ENCODE measurements at places on chromosomes 16 and 17.

DNA sequence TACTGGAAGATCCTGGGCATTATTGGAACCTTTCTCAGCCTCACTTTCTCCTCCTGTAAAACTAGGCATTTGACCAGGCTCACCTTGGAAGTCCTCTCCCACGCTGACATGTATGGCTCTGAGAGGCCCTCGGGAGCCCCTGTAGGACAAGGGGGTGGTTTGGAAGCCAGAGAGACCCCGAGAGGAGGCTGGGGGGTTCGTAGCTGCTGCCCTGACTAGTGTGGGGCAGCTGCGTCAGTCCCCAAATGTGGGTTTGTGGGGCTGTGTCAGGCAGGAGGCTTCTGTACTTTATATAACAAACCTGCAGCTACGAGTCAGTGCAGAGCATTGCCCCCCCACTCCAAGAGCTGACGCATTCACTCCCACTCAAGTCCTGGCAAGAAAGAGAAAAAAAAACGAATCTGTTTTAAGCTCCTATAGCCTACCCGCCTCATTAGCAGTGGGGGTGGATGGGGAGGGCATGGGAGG is 1.8 kb downstream of the CX3CL1 start:
- no peak for DNase-seq

DNA sequence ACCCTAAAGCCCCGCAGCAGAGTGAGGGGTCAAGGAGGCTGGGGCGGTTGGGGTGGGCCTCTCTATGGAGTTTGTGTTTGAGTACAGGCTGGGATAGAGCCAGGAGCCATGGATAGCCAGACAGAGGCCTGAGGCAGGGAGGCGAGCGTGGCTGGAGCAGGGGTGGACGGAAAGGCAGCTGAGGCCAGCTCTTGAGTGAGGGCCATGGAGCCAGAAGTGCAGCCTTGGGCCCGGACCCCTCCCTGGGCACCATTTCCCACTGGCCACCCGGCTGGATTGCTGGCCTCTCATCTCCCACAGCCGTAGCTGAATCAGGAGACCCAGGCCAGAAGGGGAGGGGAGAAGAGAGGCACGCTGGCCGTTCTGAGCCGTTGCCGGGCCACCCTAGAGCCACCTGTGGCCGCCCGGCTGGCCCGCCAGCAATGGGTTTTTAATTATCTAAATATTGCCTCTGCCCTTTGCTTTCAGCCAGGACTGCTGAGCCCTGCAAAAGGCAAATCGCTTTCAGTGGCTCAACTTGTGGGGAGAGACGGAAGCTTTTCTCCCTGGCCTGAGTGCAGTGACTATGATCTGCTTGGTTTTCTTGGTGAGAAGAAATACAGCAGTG is 75.2 kb upstream of the GSE1 start:
- no peak for DNase-seq

DNA sequence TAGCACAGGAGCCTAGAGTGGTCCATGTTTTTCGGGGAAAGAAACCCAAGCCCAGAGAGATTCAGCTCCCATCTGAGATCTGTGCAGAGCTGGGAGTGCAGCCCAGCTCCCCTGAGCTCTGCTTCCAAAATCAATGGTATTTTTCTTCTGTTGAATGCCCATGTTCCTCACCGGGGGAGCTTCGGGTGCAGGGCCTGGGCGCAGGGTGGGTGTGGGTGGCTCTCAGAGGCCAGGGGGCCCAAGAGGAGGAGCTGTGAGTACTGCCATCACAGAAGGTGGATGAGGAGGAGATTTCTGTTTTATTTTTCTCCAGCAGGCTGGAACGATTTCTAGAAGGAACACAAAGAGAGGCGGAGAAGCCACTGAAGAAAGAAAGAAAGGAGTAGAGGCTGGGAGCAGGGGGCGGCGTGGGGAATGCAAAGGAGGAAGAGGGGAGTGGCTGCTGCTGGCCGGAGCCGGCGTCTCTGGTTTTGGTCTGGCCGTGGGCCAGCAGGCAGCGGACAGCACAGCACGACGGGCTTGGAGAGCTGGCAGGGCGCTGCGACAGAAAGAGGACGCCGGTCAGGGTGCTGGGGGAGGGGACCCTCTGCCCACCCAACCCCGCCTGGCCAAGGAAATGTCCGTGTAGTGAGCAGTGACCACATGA is 76.2 kb upstream of the KSR1 start:
- DNase-seq = no peak

GRCh38 chr17:28807925-28808634 is 34.5 kb downstream of the FAM222B start:
- no peak for DNase-seq

DNA sequence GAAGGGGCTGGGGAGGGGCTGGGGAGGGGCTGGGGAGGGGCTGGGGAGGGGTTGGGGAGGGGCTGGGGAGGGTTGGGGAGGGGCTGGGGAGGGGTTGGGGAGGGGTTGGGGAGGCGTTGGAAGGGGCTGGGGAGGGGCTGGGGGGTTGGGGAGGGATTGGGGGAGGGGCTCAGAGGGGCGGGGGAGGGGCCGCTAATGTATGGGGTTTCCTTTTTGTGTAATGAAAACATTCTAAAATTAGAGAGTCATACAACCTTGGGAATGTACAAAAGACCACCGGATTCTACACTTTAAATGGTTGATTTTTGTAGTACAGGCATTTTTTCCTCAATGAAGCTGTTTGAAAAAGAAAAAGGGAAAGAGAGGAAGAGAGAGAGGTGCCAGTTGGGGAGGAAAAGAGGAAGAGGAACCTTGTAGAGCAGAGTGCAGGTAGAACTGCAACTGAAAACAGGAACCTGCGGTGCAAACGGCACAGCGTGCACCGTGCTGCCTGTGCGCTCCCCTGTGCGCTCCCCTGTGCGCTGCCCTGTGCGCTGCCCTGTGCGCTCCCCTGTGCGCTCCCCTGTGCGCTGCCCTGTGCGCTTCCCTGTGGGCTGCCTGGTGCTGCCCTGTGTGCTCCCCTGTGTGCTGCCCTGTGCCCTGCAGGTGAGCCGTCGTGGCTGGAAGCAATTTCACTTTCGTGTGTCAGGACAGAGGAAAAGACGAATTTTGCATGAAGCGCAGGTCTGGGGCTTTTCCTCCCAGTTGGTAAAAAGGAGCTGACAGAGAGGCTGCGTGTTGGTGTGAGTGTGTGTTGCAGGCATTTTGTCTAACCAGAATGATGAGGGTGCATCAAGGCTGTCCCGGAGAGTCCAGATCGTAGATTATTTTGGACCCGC is 40.8 kb downstream of the METRNL start:
- no peak for DNase-seq

GRCh38 chr16:14302399-14303181 is 231.5 kb downstream of the MRTFB start:
- DNase-seq = peak; percentile 55

DNA sequence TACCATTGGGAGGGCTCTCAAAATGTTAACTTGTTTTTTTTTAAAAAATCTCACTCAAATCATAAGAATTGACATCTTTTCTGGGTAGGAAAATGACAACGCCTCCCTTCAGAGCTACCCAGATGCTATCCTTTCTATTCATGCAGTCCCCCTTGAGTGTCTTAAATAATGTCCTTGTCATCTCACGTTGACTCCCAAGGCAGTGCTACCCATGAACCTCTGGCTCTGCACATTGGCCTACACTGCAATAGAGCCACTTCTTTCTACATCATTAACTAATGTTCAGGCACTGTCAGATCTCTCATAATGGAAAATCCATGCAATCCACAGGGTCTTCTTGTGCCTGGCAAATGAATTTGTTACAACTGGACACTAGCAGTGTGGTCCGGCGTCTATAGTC is 569.8 kb upstream of the ZFHX3 start:
- DNase-seq = no peak

GRCh38 chr16:84436196-84436595 is 67.9 kb downstream of the ATP2C2 start:
- DNase-seq = no peak

- DNase-seq = no peak
Measured at GRCh38 chr17:79933863-79934652, 94.8 kb upstream of the CBX4 start.

DNA sequence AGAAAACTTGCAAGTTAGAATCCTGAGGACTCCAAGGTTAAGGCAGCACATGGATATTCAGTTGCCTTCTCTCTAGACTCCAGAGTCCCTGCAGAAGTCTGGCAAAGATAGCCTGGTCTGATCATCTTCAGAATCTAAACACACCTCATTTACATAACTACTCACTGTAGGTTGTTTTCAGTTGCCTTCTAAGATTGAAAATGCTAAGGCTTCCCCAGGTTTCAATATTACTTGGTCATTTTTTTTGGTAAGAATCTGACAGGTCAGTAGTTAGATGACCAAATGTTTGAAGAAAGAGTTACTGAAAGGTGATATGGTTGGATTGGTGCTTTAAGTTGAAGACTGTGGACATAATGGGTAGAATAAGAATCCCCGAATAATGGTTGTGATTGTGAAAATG is 205.4 kb upstream of the KCNJ16 start:
- no peak for DNase-seq

- no peak for DNase-seq
Measured at GRCh38 chr17:75019710-75020109, 7.2 kb downstream of the MRPL58 start.

- no peak for DNase-seq
Measured at GRCh38 chr16:70553645-70554044, 30.0 kb downstream of the SF3B3 start.

- DNase-seq = no peak
Measured at GRCh38 chr16:17144431-17144830, 326.3 kb downstream of the XYLT1 start.

- no peak for DNase-seq
Measured at GRCh38 chr16:24009098-24009497, 173.3 kb downstream of the PRKCB start.

- peak; percentile 57 for DNase-seq
Measured at GRCh38 chr16:30473231-30474073, 910 bp downstream of the ITGAL start.

DNA sequence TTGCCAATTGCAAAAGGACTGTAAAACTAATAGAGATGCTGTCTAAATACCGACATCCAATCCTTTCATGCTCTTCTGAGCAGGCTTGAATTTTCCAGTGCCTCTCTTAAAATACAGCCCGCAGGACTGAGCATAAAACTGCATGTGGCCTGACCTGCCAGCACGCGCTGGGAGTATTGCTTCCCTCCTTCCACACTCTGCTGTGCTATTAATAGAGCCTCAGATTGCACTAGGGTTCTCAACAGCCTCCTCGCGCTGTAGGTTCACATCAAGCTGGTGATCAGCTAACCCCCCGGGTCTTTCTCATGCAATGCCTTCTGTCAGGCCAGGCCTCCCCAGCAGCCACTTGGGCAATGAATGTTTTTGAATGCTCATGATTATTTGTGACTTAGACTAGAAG is 14.2 kb upstream of the MSI2 start:
- no peak for DNase-seq

DNA sequence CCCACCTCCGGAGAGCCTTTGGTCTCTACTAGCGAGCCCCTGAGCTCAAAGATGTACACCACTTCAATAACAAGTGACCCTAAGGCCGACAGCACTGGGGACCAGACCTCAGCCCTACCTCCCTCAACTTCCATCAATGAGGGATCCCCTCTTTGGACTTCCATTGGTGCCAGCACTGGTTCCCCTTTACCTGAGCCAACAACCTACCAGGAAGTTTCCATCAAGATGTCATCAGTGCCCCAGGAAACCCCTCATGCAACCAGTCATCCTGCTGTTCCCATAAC is 702 bp downstream of the SPN start:
- DNase-seq = no peak

GRCh38 chr17:46977348-46977747 is 1.7 kb downstream of the RPRML start:
- DNase-seq = no peak

DNA sequence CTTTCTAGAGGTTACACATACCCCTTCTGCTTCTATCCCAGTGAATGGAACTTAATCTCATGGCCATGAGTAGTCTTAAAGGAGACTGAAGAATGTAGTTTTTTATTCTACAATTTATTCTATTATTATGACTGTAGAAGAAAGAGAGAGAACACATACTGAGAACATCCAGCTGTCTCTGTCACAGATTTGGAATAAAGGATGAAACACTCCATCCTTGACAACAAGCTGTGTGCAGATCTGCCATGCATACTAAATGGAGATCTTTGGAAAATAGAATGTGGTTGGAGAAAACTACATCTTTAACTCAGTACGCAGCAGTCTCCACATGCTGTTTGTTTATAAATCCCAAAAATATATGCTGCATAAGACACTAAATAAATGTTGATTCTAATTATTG is 54.1 kb upstream of the NUDT7 start:
- DNase-seq = no peak

DNA sequence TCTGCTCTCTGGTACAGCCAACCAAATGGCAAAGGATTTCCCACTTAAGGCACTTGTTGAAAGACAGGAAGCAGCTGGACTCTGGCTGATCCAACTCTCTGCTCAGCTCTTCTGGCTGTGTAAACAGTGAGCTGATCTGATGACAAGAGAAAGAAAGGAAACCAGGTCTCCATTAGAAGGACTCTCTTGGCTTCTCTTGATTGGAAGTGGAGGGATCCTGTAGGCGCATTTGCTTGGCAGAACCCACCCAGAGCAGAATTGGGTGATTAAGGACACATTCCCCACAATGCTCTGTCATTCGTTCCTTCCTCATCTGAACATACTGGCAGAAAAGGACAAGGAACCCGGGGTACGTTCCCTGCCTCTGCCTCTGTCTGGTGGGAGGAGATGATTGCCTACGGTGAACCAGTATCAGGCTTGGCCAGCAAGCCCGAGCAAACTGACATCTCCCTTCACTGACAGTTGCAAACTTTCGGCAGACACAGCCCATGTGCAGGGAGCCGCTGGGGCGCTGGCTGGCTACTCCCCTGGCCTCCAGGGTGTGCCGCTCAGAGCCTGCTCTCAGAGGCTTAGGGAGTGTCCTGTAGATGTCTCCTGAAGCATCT is 29.1 kb downstream of the LDHD start:
- DNase-seq = no peak

DNA sequence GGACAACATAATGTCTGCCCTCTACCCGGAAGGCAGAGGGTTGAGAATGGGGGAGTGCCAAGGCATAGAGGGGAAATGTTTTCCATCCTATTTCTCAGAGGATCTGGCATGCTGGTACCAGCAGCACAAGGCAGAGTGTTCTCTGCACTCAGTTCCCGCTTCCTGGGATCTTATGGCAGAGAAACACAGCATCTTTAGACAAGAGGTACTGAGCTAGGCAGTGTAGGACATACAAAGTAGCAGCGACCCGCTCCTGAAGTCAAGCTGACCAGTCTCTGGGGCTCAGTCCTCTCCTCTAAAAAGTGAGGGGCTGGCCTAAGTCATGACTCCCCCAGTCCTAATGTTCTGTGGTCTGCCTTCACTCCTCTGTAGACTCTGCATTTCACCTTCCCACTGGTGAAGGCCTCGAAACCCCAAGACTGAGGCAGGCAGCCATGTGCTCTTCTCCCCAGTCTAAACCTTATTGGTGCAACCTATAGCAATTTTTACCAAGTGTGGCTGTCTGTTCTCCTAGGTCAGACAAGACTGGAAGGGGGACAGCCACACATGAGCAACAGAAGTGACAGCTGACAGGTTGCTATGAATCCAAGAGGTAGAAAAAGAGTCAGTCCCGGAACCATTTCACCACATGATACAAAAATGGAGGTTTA is 11.3 kb upstream of the TSPOAP1 start:
- no peak for DNase-seq

- DNase-seq = no peak
Measured at GRCh38 chr16:47519546-47519945, 58.4 kb downstream of the PHKB start.
